ENCODE measurements at places on chromosomes 16 and 17. TPM values are rescaled to one million over a fixed set of nuclear protein-coding genes. Genes with fewer than 3 reads are reported as not detected.

DNA sequence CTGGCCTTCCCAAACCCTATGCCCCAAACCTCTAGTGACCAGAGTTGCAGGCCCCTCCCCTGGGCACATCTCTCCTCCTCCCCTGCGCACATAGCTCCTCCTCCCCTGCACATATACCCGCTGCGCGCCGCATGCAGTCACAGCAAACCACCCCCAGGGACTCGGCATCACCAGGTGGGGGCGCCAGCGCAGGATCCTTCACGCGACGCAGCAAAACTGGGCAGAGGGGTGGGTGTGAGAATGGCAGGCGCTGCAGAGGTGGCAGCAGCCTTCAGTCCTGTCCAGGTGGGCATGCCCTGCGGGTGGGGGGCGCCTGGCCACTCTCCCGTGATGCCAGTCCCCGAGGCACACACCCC, 5.6 kb downstream of the CORO6 start:
- DNase-seq = peak; percentile 89

DNA sequence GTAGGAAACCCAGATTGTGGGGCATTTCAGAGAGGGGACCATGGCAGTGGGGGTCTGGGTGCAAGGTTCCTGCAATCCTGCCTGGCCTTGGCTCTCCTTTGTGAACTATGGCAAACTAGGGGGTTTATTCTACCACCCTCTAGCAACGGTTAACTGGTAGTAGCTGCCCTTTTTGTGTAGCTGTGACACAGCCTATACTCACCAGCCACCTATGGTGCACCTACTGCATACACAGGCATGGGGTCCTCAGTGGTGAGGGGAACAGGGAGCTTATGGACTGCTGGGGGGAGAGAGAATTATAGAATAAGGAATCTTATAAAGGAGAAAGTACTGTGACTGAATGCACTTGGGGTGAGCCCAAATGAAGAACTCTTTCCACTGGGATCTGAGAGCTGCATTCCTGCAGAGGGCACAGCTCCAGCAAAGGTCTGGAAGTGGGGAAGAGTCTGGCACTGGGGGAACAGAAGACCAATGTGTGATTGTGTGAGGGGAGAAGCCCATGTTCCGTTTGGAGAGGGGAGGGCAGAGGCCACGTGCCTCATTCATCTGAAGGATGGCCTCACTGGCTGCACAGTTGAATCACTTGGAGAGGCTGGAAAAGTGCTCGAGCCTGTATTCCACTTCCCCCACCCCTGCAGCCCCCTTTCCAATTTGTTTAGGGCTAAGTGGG, 2.1 kb downstream of the MT1X start:
- DNase-seq = no peak

DNA sequence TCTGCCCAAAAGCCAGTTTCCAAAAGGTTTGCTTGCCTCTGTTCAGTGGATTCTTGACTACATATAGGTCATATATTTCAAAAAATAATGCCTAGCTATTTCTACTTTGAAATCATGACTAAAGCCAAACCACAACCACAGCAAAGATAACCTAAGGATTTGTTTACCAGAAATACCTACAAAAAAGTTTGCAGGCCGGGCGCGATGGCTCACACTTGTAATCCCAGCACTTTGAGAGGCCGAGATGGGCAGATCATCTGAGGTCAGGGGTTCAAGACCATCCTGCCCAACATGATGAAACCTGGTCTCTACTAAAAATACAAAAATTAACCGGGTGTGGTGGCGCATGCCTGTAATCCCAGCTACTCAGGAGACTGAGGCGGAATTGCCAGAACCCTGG, 15.2 kb downstream of the CARHSP1 start:
- no peak for DNase-seq

DNA sequence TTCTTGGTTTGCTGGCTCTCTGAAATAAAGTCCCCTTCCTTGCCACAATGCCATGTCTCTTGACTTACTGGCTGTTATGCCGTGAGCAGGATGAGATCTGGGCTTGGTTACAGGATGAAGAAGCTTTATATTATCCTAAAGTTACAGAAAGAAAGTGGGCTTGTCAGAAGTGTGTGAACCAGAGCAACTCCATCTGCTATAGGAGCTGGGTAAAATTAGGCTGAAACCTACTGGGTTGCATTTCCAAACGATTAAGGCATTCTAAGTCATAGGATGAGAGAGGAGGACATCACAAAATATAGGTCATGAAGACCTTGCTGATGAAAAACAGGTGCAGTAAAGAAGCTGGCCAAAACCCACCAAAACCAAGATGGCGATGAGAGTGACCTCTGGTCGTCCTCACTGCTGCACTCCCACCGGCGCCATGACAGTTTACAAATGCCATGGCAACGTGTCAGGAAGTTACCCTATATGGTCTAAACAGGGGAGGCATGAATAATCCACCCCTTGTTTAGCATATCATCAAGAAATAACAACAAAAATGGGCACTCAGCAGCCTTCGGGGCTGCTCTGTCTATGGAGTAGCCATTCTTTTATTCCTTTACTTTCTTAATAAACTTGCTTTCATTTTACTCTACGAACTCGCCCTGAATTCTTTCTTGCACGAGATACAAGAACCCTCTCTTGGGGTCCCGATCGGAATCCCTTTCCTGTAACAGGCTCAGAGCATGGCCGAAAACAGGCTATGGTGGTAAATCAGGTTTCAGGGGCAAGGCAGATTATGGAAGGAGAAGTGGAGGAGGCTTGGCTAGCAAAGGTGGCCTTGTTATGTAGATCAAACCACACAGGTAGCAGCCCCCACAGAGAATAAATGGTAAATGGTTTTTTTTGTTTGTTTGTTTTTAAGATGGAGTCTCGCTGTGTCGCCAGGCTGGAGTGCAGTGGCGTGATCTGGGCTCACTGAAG, 81.3 kb upstream of the C16orf82 start:
- DNase-seq = no peak

The RCVRN gene
- not detected for total RNA-seq

All from Daoy (cell line).